Fibroblast of skin of right biceps (primary cell): ENCODE measurements at places on chromosomes 5 and 9.
A peak's percentile ranks its signal among the peaks of the same experiment; 100 is the strongest.

GRCh38 chr5:181207214-181207959, 2.4 kb upstream of the TRIM7 start:
- DNase-seq: peak; percentile 95

- no peak for DNase-seq
These were observed 11.8 kb upstream of the FCN1 start for GRCh38 chr9:134929193-134930158.

DNA sequence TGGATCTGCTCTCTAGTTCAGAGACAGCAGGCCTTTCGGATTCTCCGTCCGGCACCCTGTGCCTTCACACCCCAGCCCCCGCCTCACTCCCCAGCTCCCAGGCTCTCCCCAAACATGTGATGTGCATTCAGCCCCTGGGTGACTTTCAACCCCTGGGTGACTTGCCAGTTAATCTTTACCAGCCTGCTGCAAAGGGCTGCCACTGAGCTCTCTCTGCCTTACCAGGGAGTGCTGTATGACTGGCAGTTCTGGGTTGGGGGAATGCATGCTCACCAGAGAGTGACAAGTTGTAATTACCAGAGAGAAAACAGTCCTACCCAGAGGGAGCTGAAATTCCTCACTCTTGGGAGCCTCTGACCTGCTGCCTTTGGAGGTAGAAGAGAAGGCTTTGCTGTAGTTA, 4.9 kb upstream of the ADRA1B start:
- DNase-seq: no peak

DNA sequence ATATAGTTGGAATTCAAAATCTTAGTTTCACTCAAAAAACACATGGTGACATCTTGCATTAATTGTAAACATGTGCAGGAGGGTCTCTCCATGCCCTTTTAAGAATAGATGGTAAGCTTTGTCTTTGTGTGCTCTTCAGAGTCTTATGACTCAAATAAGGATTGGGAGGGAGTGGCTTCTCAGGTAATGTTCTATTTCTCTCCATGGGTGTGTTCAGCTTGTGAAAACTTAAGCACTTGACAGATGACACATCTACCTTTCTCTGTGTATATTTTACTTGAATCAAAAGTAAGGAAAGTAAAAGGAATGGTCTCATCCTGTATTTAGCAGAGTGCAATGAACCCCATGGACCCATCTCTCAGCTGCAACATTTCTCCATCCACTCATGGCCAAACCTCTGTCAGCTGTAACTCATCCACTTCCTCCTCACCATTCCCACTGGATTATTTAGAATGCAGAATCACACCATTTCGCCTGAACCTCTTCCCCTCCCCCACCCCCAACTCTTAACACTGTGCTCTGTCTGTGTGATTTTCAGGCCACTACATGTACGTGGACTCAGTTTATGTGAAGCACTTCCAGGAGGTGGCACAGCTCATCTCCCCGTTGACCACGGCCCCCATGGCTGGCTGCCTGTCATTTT, 82.1 kb downstream of the MAMDC2 start:
- DNase-seq: no peak

GRCh38 chr9:107261106-107261505, 22.0 kb upstream of the RAD23B start:
- no peak for DNase-seq

DNA sequence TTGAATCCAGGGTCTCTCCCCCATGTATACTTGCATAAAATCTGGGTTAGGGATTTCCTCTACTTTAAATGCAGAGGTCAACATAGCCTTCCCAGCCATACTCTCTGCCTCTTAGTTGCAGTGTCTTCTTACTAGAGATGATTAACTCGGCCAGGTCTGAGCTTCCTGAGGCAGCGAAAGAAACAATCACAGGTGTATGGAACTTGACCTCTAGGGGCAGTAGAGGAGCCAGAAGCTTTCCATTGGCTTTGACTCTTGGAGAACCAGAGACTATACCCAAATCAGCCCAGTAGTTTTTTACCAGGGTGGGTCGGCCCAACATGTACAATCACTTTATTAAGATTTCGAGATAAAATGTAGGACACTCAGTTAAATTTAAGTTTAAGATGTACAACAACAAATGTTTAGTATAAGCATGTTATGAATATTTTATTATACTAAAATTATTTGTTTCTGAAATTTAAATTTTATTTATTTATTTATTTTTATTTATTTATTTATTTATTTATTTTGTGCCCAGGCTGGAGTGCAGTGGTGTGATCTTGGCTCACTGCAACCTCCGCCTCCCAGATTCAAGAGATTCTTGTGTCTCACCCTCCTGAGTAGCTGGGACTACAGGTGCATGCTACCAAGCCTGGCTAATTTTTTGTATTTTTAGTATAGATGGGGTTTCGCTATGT, 48.0 kb upstream of the DMRT3 start:
- peak; percentile 3 for DNase-seq
